ENCODE measurements at places on chromosomes 7 and 10.

GRCh38 chr10:79434821-79435251 lies 10.6 kb downstream of the ZCCHC24 start:
- no peak for DNase-seq

DNA sequence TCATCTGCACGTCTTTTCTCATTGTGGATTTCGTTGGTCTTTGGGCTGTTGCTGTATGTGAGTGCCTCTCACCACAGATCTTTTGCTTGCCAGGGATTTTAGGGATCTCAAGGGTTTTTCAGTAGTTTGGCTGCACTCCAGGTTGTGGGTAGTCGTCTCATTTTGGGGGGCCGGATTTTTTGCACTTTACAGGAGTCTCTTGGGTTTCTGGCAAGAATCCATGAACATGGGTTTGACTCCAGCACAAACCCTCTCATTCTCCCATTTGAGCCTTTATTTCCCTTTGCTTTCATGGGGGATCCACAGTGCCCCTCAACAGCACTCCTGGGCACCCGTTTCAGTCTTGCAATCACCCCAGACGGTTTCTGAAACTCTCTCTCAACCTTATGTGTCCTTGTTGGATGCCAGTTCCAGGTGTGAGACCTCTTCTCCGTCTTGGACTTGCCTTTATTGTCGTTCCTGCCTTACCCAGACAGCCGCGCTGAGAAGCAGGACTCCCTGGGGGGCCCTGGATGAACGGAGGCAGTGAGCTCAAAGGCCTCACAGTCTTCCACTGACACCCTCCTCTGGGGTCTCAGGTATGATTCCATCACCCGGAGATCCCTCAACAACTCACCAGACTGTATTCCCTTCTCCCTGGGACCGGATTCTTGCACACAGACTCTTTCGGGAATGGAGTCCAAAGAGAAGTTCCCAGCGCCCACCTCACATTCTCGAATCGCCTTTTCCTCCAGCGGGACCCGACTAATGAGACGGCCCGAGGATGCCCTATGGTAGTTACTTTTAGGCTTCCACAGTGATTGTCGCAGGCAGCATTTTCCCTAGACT lies 18.8 kb upstream of the ZNF273 start:
- no peak for DNase-seq

- no peak for DNase-seq
These were observed 17.8 kb downstream of the CXCL12 start for GRCh38 chr10:44366941-44367630.

- DNase-seq: no peak
These were observed 139.5 kb upstream of the CHST15 start for GRCh38 chr10:124232686-124233545.

GRCh38 chr7:84161398-84161797 lies 33.2 kb downstream of the SEMA3A start:
- DNase-seq: no peak

DNA sequence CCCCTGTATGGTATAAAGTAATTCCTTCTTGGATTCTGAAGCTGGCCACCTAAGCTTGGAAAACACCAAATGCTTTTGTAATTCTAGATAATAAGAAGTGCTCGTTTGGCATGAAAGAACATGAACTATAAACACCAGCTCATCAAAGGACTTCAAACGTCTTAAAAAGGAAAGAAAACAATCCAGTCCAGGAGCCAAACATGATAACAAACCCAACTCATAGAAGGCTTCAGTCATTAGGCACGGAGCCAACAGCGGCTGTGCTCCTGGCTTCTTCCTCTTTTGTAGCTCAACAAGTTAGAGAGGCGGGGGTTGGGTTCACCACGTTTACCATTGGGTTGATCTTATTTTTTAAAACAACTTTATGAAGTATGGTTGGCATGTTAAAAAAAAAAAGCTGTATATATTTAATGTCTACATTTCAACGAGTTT lies 56.4 kb upstream of the ECHDC3 start:
- peak; percentile 22 for DNase-seq

DNA sequence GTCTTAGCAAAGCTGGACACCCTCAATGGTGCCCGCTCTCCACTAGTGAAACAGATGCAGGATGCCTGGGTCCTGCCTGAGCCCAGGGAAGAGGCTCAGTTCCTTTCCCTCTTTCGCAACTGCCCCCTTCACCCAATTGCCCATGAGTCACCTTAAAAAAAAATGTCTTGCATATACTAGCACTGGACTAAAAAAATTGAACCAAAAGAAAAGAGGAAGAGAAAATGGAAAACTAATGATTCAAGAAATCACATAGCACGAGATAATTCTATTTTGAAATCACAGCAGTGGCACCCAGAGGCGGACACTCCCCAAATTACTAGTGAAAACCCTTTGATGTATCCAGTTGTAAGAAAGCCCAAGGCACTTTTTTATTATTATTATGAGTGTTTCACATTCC lies 972.5 kb downstream of the LRMDA start:
- DNase-seq: no peak

- DNase-seq: peak; percentile 12
These were observed 527 bp upstream of the HERPUD2 start for GRCh38 chr7:35695473-35695850.

DNA sequence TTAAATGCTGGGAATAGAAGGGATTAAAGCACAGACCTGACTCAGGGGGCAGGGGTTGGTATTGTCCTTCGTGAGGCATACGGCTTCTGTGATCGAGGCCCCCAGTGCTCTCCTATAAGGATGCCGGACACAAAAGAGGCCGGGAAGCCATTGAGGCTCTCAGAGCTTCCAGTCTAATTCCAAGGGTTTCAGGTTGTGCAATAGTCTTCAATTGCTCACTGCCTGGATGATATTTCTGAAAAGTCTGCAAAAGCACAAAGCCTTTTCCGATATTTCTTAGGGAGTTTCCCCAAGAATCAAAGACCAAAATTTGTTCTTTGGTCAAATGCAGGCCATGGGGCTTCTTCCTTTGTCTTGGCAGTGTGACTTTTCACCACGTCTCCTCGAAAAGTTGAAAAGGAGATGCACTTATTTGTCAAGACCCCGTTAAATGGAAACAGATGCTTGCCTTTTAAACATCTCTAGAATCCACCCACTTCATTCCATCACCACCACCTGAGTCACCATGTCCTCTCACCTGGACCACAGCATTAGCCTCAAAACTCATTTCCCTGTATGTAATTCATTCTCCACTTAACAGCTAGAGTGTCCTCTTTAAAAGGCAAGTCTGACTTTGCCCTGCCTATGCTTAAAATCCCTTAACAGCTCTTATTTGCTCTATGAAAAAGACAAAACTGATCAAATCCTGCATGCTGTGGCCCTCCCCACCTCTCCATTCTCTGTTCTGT lies 134.8 kb upstream of the NAMPT start:
- no peak for DNase-seq

Data from stimulated activated CD4-positive, alpha-beta T cell treated with anti-CD3 and anti-CD28 coated beads, TNF-alpha, amount 100 ng/mL, for 1 hour (primary cell).